Ascending aorta (tissue), 2 donors: ENCODE measurements at places on chromosomes 7 and 10. TPM values are rescaled to one million over a fixed set of nuclear protein-coding genes. Genes with fewer than 3 reads are reported as not detected.
A peak's percentile ranks its signal among the peaks of the same experiment; 100 is the strongest.

SPDYE9 gene
- not detected for total RNA-seq

TRIM56 gene
- total RNA-seq, result 29.6 TPM

FAM25A gene
- not detected for total RNA-seq

DNA sequence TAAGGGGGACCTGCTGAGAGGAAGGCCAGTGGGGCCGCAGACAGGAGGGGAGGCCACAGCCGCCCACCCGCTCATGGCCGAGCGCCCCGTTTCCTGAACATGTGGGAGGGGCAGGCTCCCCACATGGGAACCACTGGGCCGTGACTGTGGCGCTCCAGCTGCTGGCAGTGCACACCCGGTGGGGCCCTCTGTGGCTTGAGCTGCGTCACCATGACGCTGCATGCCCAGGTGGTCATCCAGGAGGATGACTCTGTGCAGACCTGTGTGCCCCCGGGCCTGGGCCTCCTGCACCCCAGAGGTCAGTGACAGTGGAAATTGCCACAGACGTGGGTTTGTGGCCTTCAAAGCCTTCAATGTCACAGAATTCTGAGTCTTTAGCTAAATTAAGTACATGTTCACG lies 85.1 kb downstream of the MGMT start:
- no peaks in the 10 kb centered on the region for H3K36me3 ChIP-seq
- H3K27me3 ChIP-seq, result no peaks in the 10 kb centered on the region
- no peak overlapping the region for H3K4me3 ChIP-seq
- no peak for DNase-seq
- H3K27ac ChIP-seq, result no peak overlapping the region
- H3K4me1 ChIP-seq, result no peaks in the 10 kb centered on the region

DNA sequence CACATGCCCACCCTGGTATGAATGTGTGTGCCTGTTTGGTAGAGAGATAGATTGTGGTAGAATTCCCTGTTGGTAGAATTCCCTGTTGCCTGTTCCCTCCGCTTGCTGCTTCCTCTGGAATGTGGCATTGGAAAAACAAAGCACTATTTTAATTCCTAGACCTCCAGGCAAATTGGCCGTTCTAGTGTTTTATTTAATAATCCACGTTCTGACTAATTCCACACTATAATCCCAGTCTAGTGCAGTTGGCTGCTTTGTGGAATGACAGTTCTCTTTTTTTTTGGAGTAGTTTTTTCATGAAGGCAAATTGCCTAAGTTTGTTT lies 2.0 kb downstream of the HECW1 start:
- peaks cover 12% of the 10 kb centered on the region for H3K27me3 ChIP-seq
- H3K27ac ChIP-seq, result no peak overlapping the region
- no peak overlapping the region for H3K4me3 ChIP-seq
- H3K36me3 ChIP-seq, result no peaks in the 10 kb centered on the region

- no peak overlapping the region for H3K4me3 ChIP-seq
- H3K4me1 ChIP-seq, result no peaks in the 10 kb centered on the region
- no peaks in the 10 kb centered on the region for H3K27me3 ChIP-seq
- H3K27ac ChIP-seq, result no peak overlapping the region
- no peak for DNase-seq
These were observed 16.3 kb downstream of the GCK start for GRCh38 chr7:44172803-44173424.

DNA sequence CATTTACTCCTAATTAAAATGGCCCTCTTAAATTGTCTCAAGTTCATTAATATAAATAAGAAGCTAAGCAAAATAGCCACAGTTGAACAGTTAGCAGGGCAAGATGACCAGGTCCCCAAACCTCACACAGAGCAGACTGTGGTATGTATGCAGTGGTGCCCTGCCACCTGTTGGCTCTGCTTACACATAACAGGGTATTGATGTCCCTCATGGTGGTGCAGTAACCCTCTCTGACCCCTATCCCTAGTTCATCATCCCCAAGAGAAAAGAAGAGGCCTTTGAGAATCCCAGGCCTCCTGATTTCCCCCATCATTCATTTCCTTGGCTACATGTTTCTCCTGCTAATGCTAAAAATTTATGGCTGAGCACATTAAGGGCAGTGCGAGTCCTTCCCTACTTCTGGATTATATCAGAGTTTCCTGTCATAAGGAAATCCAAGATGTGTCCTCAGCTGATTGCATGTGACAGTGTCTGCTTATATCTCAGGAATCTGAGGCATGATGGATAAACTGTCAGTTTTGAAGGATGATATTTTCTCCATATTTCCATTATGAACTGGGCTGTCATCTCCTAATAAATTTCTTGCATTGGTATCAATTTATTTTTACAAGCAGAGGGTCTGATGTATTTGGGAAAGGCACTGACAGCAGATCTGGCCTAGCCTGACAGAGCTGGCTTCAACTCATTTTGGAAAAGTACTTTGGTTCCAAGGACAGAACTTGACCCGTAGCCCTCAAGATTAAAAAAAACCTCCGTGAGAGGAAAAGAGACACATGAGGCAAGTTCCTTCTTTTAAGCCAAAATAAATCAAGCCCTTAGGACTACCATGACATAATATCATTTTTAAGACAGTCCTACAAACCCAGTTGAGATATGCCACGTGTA lies 880.6 kb downstream of the LRMDA start:
- peaks cover 5% of the 10 kb centered on the region for H3K4me1 ChIP-seq
- H3K36me3 ChIP-seq, result no peaks in the 10 kb centered on the region
- H3K27ac ChIP-seq, result peak overlapping the region; percentile 72
- DNase-seq, result no peak
- no peak overlapping the region for H3K4me3 ChIP-seq

DNA sequence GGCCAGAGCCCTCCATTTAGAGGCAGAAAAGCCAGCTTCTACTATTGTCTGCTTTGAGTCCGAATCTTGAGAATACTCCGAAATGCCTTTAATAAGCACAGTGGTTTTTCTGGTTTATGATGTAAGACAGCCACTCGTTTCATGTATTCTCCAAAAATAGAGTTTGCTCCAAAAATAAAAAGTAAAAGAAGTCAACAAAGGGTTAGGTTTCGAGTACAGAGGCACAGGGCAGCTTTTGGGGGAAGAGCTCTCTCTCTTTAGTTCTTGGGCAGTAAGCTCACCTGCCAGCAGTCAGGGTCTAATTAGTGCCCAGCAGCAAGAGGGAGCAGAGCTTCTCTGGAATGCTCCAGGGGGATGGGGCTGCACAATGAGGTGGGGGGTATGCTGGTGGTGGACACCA lies 20.2 kb downstream of the CREB3L2 start:
- H3K36me3 ChIP-seq, result no peaks in the 10 kb centered on the region
- H3K4me3 ChIP-seq, result peak overlapping the region; percentile 1
- peak overlapping the region; percentile 91 for H3K27ac ChIP-seq
- H3K27me3 ChIP-seq, result no peaks in the 10 kb centered on the region

GRCh38 chr7:128447941-128448564 lies 7.6 kb upstream of the HILPDA start:
- H3K4me3 ChIP-seq, result no peak overlapping the region
- H3K4me1 ChIP-seq, result no peaks in the 10 kb centered on the region
- DNase-seq, result no peak
- H3K36me3 ChIP-seq, result no peaks in the 10 kb centered on the region
- H3K27ac ChIP-seq, result no peak overlapping the region

DNA sequence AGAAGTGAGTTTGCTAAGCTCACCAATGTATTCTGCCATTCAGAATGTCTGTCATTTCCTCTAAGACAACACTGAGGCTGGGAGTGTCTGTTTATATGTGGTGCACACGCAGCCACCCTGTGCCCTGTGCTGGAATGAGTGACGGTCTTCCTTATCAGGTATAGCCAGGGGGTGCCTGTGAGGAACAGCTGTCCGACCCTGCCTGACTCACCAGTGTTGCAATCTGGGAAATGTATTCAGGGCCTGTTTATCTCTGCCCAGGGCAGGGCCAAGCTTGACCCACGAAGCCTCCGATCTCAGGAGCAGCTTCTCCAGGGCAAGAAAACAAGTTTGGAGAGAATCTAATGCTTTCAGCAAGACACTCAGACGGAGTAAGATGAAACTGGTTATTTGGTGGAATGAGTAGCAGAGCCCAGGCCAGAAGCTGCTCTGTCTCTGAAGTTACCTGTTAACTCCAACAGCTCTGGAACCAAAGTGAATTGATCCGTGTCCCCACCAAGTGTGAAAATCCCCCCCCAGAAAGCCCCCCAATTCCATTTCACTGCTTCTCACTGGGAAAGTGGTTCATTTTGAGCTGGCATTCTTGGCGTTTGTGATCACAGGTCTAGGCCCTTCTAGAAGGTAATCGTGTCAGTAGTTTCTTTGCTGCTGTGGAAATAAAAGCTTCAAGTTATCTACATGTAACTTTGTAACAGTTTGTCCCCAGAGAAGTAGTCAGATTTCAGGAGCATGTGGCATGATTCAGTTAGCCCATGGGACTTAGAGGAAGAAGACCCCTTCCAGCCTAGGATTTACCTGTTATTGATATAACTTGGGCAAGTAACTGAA lies 6.1 kb upstream of the UBE2H start:
- DNase-seq, result no peak
- H3K36me3 ChIP-seq, result no peaks in the 10 kb centered on the region
- H3K27ac ChIP-seq, result no peak overlapping the region
- no peaks in the 10 kb centered on the region for H3K4me1 ChIP-seq

DNA sequence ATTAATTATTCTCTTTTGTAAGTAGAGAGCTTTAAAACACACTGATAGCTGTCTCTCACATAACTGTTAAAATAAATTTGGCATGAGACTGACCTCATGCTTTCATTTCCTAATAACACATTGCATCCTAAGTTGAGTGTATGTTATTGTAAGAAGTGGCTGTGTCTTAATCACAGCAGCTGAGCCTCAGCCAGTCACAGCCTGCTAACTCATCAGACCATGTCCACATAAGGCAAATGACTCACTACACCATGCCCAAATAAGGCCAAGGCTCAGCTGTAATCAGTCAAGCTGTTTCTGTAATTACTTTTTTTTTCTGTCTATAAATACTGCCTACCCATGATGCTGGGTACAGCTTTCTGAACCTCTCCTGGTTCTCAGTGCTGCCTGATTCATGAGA lies 860.9 kb downstream of the XPNPEP1 start:
- no peak overlapping the region for H3K4me3 ChIP-seq
- H3K36me3 ChIP-seq, result no peaks in the 10 kb centered on the region
- no peaks in the 10 kb centered on the region for H3K4me1 ChIP-seq
- no peaks in the 10 kb centered on the region for H3K27me3 ChIP-seq
- H3K27ac ChIP-seq, result no peak overlapping the region
